Subcutaneous preadipocyte (primary cell): ENCODE measurements at places on chromosomes 5 and 9. TPM values are rescaled to one million over a fixed set of nuclear protein-coding genes. Genes with fewer than 3 reads are reported as not detected.

Gene ADAMTS2
- total RNA-seq = 37.9 and 39.7 TPM in 2 replicates

Gene PCDHB13
- total RNA-seq = under 0.01 TPM in 2 replicates

Gene PFN3
- 1.1 TPM in 1 of 2 replicates, not detected in the other for total RNA-seq

Gene CAAP1
- 11.4 and 12.5 TPM in 2 replicates for total RNA-seq

Gene CCDC183
- 0.20 and 0.37 TPM in 2 replicates for total RNA-seq

Gene ISL1
- total RNA-seq = under 0.01 TPM in 1 of 2 replicates, not detected in the other

Gene PCDHAC2
- total RNA-seq = under 0.01 and 0.37 TPM in 2 replicates

Gene IL31RA
- 0.37 and 2.5 TPM in 2 replicates for total RNA-seq

Gene CCNO
- 0.20 TPM in 1 of 2 replicates, not detected in the other for total RNA-seq

Gene PCDHGA3
- total RNA-seq = 0.73 and 1.2 TPM in 2 replicates

Gene NPDC1
- 18.8 and 24.3 TPM in 2 replicates for total RNA-seq

Gene GABRP
- total RNA-seq = under 0.01 and 0.20 TPM in 2 replicates

Gene BTNL8
- total RNA-seq = not detected in 2 replicates

Gene ELP1
- total RNA-seq = 30.1 and 38.9 TPM in 2 replicates

Gene RLN1
- total RNA-seq = not detected in 2 replicates

Gene BTF3
- total RNA-seq = 235 and 261 TPM in 2 replicates

Gene CDH18
- 0.37 and 0.39 TPM in 2 replicates for total RNA-seq

Gene EGFL7
- 2.6 and 8.8 TPM in 2 replicates for total RNA-seq

Gene SLC34A3
- not detected in 2 replicates for total RNA-seq

Gene GABRA1
- not detected in 2 replicates for total RNA-seq

Gene C8G
- total RNA-seq = not detected in 2 replicates

Gene FOXD4L6
- 0.20 and 0.37 TPM in 2 replicates for total RNA-seq

Gene TSSK1B
- under 0.01 and 0.20 TPM in 2 replicates for total RNA-seq

Gene ATP10B
- not detected in 2 replicates for total RNA-seq

Gene ANKRD33B
- total RNA-seq = 4.4 and 5.9 TPM in 2 replicates

Gene PRELID2
- total RNA-seq = 8.8 and 18.4 TPM in 2 replicates

Gene VAV2
- total RNA-seq = 11.8 and 19.4 TPM in 2 replicates

Gene SYK
- not detected in 2 replicates for total RNA-seq

Gene PCDHGA5
- 0.73 and 1.2 TPM in 2 replicates for total RNA-seq

Gene PCDHGA6
- total RNA-seq = 2.2 and 2.9 TPM in 2 replicates
